DMS79 (cell line): ENCODE measurements at places on chromosomes 5 and 9.

DNA sequence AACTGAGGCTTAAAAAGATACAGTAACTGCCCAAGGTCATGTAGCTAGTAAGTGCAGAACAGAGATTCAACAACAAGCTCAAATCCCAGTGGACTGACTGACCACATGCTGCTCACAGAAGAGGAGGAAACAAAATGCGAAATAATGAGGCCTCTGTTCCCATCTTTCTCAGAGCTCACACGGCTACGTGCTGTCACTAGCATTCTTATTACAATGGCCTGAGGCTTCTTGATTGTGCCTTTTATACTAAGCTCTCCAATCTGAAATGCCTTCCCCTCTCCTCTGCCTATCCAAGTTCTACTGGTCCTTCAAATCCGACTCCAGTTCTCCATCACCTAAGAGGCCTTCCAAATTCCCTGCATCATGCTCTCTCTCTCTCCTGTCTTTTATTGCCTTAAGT is 26.0 kb downstream of the SGTB start:
- DNase-seq: no peak

DNA sequence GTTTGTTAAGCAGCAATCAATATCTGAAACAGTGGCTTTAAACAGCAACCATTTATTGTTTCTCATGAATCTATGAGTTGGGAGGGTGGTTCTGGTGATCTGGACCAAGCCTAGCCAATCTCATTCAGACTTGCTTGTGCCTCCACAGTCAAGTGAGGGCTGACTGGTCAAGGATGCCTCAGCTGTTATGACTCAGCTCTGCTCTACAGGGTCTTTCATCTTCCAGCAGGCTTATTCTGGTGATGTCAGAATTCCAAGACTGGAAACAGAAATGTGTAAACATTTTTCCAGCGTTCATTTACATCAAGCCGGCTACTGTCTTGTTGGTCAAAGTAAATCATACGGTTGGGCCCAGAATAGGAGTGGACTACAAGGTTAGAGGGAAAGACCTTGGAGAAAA is 2.5 kb upstream of the PIP5K1B start:
- DNase-seq: no peak

GRCh38 chr9:4423207-4423610 is 67.1 kb upstream of the SLC1A1 start:
- DNase-seq: no peak

- DNase-seq: no peak
These were observed at the start of gene SYNPO for GRCh38 chr5:150640311-150641005. SYNPO (plus strand) TSS chr5:150640660; CDS start chr5:150648276, 7,616 bp downstream.

GRCh38 chr5:5364932-5365331 is 57.5 kb upstream of the ICE1 start:
- no peak for DNase-seq

DNA sequence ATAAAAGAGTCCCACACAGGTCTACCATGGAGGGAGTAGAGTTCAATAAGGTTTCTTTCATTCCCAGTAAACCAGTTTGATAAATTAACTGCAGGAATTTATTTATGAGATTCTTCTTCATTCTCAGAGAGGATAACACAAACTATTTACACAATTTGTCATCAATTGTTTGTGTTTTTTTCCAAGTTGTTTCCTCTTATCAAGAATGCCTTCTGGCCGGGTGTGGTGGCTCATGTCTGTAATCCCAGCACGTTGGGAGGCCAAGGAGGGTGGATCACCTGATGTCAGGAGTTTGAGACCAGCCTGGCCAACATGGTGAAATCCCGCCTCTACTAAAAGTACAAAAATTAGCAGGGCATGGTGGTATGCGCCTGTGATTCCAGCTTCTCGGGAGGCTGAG is 216.7 kb downstream of the MLLT3 start:
- DNase-seq: no peak

- DNase-seq: no peak
These were observed 36.3 kb upstream of the OTULINL start for GRCh38 chr5:14545308-14545707.

- no peak for DNase-seq
These were observed 73.2 kb downstream of the TLE1 start for GRCh38 chr9:81616141-81616540.

- no peak for DNase-seq
These were observed 269.9 kb downstream of the FANCC start for GRCh38 chr9:95047452-95048224.

- DNase-seq: no peak
These were observed 29.1 kb downstream of the CEL start for GRCh38 chr9:133090752-133091385.

DNA sequence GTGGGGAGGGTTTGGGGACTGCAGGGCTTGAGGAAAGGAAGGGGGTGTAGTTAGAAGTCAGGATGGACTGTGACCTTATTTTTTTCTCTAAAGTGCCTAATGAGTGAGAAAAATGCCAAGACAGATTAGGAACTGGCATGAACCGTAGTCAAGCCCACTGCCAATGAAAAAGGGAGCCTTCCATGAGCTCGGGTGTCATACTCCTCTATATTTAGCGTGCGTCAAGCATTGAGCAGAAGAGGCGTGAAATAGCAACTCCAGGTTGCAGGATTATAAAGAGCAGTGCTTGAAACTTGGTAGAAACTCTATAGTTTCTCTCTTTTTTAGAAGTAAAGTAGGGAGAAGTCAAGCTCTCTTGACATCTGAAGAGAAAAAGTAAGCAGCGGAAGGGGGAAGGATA is 1.8 kb downstream of the SGCD start:
- no peak for DNase-seq

- DNase-seq: no peak
These were observed 230.8 kb downstream of the CYLC2 start for GRCh38 chr9:103225702-103226646.

DNA sequence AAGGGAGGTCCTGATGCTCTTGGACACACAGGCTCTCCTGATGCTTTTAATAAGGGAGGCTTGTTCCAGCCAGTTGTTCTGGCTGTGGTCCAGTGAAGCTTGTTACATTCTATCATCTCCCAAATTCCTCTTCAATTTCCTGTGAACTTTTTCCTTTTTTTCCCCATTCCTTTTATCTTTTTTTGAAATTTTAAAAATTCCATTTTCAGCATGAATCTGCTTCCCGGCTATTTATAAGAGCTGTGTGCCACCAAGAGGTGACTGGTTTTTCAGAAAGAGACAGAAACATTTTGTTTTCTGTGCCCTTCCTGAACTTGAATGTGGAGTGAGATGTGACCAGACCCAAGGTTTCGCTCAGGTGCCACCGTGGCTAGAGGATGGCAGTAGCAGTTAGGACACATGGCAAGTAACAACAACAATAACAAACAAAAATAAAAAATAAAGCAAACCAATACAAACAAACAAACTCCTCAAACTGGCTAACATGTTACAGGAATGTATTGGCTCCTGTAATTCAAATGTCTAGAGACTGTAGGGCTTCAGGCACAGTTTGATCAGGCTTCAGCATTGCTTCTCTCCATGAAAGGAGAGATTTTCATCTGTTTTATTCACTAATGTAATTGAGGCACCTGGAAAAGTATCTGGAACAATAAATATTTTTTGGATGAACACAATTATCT is 121.1 kb downstream of the BOD1 start:
- no peak for DNase-seq

GRCh38 chr5:5539590-5539989 is 117.1 kb downstream of the ICE1 start:
- DNase-seq: no peak

- no peak for DNase-seq
These were observed 8.7 kb downstream of the FAM193B start for GRCh38 chr5:177545487-177546257.

DNA sequence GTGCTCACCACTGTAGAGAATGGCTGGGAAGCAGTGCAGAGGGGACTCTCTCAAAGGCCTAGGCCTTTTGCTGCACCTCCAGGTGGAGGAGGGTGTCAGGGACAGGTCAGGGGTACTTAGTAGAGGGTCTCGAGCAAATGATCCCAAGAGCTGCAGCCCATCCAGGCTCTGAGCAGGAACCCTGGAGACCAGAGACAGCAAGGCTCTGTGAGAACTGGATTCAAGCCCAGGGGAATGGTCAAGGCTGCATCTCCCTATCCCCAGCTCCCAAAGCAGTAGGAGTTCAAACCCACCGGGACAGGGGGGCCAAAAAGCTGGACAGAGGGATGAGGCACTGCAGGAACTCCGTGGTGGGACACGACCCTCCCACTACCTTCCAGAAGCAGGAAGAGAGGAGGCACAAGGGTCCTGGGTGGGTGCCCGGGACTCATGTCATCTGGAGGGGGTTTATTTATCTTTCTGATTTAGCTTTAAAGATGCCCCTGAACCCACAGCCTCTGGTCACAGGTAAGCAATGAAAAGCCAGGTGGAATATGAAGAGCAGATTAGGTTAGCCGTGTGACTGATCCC is 124.8 kb downstream of the MVB12B start:
- DNase-seq: no peak

DNA sequence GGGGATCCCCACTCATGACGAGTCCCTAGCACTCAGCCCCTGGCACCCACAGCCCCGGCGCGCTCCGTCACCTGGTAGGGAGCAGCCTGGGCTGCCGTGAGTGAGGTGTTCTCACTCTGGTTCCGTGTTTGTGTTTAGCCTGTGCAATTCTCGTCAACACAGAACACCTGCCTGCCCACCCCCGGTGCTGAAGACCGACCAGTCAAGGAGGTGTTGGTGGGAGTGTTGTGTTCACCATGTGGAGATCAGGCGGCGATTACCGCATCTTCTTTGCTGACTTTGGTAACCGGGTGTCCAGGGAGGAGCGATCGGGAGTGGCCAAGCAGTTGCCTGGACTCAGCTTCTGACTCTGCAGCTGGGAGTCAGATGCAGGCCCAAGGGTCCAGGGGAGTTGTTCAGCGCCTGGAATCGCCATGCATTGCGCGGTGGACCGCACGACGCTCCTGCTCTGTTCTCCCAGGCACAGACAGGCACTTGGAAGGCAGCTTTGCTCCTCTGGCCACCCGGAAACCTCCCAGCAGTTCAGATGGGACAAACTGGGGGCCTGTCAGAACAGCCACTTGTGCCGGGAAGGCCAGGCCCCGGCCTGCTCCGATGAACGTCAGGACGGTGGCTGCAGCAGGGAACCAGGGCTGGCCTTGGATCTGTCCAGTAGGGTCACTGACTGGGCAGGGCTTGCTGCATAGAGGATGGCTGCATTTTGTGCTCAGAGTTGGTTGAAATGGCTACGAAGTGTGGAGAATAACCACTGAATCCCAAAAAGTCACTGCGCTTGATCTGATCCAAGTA is 28.2 kb downstream of the EXOC3 start:
- DNase-seq: no peak

DNA sequence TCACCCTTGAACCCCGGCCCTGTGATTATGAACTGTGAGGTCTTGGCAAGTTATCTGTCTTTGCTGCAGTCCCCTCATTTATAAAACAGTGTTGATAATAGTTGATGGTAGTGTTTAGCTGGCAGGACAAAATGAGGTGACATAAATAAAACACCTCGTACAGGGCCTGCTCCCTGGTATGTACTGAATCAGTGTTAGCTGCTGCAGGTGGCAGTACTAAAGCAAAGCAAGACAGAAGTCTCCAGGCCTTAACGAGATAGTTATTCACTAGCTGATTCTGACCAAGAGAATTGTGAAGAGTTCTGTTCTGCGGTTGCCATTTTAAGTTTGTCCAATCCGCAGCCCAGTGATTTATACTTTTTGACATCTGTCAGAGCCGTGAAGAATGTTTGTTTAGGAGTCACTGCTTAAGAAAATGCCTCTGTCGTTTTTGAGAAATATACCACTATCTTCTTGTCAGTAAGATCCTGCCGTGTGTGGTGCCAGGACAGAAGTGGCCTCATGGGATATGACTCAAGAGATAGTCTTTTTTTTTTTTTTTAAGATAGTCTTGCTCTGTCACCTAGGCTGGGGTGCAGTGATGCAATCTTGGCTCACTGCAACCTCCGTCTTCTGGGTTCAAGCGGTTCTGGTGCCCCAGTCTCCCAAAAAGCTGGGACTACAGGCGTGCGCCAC is 75.9 kb downstream of the KDM4C start:
- DNase-seq: no peak

DNA sequence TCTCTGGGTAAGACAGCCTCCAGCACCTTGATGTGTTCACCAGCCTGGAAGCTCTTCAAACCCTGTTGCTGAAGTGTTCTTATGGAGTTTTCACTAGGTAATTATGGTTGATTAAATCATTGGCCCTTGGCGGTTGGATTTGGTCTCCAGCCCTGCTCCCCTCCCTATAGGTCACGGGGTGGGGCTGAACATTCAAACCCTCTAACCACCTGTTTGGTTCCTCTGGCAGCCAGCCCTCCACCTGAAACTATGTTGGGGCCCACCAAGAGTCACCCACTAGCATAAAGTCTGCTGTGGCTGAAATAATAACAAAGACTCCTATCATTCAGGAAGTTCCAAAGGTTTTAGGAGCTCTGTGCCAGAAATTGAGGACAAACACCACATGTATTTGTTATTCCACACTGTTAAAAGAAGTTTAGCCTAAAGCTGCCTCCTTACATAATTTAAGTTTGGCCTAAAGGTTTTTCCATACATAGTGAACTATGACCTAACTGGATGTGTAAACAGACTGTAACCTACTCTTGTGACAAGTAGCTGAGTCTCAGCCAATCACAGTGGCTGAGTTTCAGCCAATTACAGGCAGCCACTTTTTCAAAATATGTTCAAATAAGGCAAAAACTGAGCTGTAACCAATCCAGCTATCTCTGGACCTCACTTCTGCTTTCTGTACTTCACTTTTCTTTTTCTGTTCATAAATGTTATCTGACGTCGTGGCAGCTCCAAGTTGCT is 34.8 kb downstream of the TMEM252 start:
- DNase-seq: no peak

GRCh38 chr9:26513730-26514129 is 378.9 kb downstream of the CAAP1 start:
- DNase-seq: no peak

- no peak for DNase-seq
These were observed 494 bp upstream of the STK32A start for GRCh38 chr5:147234239-147234824.

- no peak for DNase-seq
These were observed 177.8 kb downstream of the GABBR2 start for GRCh38 chr9:98530806-98531386.

GRCh38 chr9:6805532-6805931 is 47.8 kb downstream of the KDM4C start:
- peak; percentile 23 for DNase-seq
